ENCODE measurements at places on chromosomes 2 and 18.

- no peak for DNase-seq
Observed at GRCh38 chr2:120869036-120869729, 133.5 kb downstream of the GLI2 start.

GRCh38 chr2:192060161-192060560 is 134.6 kb downstream of the TMEFF2 start:
- DNase-seq, result no peak

GRCh38 chr2:62564380-62565137 is 58.6 kb upstream of the TMEM17 start:
- no peak for DNase-seq

DNA sequence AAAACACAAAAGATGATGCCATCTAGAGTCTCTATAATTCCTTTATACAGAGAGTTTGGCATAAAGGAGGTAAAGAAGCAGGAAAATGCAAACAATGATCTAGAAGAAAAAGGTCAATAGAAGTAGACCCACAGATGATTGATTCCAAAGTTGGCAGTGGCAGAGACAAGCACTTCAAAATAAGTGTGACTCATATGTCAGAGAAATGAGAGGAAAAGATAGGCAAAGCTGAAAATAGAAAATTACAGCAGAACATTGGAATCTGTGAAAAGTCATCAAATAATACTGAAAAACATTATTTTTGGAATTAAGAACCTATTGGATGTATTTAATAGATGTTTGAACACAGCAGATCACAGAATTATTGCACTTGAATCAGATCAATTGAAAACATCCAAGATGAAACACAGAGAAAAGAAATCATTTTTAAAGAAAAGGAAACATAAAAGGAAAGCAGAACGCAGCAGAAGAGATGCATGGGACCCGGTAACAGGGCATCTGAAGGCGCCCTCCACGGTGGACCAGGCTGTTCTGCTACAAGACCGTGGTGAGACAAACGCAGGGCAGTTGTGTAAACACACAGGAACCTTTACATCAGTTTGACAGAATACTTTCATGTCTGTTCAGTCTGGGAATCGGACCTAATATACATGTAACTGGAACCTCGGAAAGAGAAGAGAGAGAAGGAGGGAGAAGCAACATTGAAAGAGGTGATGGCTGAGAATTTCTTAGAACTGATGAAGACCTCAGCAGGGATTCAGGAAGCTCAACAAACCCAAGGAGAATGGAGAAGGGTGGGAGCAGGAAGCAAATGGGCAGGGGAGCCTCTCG is 74.6 kb upstream of the GPC1 start:
- DNase-seq, result no peak

DNA sequence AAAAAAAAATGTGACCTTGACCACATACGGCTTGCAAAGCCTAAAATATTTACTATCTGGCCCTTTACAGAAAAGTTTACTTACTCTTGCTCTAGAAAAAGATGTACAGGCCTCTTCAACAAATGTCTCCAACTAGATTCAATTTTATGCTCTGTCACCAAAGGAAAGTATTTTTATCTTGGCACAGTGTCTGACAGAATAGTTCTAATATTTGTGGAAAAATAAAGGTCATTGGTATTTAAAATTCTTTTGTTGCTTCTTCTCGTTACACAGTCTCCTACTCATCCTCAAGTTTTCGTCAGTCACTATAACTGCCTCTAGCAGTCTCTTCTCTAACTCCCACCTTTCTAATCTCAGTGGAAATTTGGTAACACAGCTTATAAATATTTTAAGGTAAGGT is 1.4 kb downstream of the RBKS start:
- DNase-seq, result no peak

- no peak for DNase-seq
Observed at GRCh38 chr2:15649561-15650255, 58.0 kb downstream of the DDX1 start.

DNA sequence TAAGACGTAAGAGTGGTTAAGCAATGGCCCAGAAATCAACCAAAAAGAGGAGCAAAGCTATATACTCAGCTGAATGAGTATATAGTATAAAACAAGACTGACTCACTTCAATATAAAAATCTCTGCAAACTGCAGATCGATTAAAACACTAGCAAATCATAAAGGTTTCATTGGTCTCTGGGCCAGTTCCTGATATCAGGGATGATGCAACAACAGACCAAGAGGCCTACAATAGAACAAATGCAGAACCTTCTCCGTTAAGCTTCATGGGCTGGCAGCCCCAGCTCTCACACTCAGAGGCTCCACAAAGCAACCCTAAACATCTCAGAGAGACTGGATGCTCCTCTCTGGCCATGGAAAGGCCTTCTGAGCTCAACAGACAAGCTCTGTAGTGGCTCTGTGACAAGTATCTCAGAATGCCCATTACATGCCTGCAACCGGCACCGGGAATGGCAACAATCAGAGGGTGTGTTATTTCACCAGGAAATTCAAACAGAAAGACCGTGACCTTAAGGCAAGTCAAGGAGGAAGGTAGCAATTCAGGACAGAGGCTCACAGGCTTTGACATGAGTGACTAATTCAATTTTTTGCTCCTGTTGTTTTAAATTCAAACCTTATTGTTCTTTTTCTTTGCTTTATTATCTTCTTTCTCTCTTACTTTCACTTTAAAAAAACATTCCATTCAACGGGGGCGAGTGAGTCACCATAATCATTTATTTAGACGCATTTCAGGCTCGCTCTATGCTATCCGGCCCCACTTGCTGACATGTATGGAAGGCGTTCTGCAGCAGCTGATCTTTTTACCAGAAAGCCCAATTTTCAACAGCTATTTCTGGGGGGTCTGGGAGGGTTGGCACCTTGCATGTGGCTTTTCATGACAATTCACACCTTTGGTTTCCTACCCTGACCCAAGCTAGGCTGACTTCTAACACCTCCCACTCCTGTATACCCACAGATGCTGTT is 15.1 kb downstream of the CYRIA start:
- no peak for DNase-seq

GRCh38 chr2:55511508-55512124 is 7.9 kb upstream of the CFAP36 start:
- no peak for DNase-seq

DNA sequence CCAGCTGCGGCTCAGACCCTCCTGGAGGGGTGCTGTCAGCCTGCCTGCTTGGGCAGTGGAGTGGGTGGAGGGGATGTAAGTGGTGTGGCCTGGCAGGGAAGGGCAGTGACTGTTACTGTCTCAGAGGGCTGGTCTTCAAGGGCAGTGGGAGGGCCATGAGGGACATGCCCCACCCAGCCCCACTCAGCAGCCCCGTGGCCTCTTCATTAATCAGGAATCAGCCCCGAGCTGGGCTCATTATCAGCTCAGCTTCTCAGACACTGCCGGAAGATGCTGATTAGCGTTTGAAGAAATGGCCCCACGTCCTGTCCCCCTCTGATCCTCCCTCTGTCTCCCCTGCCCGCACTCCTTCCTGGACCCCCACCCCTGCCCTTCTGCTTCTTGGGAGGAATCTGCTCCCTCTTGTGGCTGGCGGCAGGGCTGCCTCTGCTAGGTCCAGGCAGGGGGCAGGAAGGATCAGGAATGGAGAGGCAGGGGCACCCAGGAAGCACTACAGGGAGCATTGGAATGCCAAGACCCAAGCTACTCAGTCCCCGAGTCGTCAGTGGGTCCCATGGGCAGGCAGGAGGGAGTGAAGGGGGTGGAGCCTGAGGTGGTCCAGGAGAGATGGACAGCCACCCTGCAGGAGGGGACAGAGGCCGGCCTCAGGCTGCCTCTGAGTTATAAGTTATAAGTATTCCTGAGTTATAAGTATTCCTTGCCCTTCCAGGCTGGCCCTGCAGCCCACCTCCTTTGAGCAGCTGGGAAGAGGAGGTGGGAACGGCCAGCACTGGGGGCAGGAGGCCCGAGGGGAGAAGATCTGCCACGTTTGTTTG is 7.0 kb downstream of the ASIC4 start:
- DNase-seq, result no peak

GRCh38 chr2:401019-401679 is 113.3 kb upstream of the ALKAL2 start:
- DNase-seq, result no peak

GRCh38 chr2:159226059-159226461 is 60.4 kb downstream of the WDSUB1 start:
- no peak for DNase-seq
